Forelimb muscle (tissue), 1 donor: ENCODE measurements at places on chromosomes 1 and 21.

DNA sequence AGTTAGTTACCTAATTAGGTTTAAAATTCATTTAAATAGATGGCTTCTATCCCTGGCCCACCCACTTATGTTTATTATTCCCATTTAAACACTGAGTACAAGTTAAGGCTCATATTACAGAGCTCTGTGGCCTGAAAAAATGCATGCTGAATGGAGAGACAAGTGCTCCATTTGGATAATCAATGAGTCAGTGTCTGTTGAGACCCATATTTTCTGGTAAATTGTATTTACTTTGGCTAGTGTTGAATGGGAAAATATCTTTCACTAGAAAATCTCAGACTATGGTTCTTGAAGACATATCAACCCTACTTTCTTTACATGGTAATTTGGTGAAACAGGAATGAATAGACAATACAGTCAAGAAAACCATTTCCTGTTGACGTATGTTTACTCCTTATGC lies 356.0 kb downstream of the S1PR1 start:
- DNase-seq, result no peak

DNA sequence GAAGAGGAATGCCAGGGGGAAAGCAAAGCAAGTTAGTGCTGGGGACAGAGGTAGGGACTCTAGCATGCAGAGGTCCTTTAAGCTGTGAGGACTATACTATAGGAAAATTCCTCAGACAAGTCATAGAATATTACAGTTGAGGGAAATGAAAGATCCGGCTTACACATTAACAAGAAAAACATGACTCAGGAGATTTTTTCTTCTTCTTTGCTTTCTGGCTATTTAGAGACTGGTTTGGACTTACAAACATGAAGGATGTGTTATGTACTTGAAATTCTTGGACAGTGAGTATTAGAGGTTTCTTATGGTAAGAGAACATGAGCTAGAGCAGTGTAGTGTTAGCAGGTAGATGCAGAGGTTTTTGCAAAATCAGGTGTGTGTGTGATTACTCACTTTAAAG lies 24.9 kb downstream of the USP25 start:
- DNase-seq, result no peak

GRCh38 chr1:204819495-204819894 lies 51.2 kb upstream of the NFASC start:
- no peak for DNase-seq

- DNase-seq, result no peak
These were observed 53.8 kb upstream of the KCNA3 start for GRCh38 chr1:110728388-110729001.

DNA sequence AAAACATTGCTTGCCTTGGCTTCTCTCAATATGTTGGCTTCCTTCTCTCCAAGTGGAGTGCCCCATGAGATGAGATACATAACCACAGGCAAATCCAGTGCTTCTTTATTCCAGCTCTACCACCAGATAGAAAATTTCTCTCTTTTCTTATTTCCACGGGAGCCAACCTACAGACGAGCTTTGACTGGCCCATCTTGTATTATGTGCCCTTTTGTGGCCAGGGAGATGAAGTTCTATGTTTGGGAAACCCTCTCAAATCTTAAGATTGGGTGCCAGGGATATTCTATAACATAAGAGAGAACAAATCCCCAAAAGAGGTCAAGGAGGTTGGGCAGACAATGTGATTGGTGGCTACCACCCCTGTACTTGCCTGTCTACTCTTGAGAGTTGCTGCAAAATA lies 351.8 kb downstream of the ZNF326 start:
- DNase-seq, result no peak

GRCh38 chr1:106536741-106537140 lies 519.7 kb upstream of the PRMT6 start:
- no peak for DNase-seq

- no peak for DNase-seq
These were observed 6.0 kb downstream of the DOP1B start for GRCh38 chr21:36162631-36163030.

- no peak for DNase-seq
These were observed at the start of gene CDC42SE1 for GRCh38 chr1:151059109-151060006. CDC42SE1 (minus strand) TSS chr1:151059622; CDS start chr1:151055730, 3,892 bp downstream.

- no peak for DNase-seq
These were observed 427 bp downstream of the AKR7A2 start for GRCh38 chr1:19311503-19311930.

DNA sequence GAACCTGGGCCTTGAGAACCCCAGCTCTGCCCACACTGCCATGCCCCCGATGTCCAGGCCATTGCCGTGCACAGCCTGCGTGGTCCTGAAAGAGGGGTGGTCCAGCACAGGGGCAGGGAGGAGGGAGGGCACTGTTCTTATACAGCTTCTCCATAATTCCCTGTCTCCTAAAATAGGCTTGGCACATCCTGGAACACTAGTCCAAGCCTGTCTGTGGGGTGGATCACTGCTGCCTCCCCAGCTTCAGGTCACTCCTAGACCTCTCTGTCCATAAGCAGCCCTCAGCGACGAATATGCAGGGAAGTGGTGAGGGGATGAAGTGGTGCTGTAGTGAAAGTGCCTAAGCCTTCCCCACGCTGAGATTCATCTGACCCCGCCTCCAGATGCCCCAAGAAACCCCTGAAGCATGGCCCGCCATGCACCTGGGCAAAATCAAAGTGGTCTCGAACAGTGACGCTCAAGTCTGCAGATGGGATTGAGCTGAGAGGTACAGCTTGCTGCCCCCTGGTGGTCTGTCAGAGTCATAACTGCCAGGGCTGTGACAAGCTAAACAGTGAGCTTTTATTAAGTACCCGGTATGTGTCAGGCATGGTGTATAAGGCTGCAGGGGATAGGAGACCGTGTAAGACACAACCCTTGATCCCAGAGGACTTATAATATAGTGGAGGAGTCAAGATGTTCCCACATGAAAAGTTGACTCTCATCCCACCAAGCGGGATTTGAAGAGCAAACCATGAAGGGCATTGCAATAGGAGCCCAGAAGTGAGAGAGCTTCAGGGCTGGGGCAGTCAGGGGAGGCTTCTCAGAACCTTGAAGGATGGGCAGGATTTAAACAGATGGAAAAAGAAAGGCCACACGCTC lies 66.6 kb downstream of the FAM163A start:
- DNase-seq, result peak; percentile 49

DNA sequence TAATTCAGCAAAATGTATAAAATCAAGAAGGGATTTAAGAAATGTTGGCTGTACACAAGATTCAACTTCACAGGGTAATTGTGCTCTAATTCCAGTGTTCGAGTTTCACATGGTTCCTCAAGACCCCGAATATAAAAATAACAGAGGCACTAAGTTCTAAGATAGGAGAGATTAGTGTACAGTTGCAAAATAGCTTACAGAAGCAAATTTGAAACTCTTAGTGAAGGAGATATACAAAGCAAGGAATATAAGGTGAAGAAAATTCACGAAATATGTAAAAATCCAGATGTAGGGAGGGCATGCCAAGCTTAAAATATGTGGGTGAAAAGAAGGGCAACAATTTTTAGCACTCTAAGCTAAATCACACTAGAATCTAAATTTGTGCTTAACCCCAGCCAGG lies 29.4 kb downstream of the TOR1AIP2 start:
- DNase-seq, result no peak

DNA sequence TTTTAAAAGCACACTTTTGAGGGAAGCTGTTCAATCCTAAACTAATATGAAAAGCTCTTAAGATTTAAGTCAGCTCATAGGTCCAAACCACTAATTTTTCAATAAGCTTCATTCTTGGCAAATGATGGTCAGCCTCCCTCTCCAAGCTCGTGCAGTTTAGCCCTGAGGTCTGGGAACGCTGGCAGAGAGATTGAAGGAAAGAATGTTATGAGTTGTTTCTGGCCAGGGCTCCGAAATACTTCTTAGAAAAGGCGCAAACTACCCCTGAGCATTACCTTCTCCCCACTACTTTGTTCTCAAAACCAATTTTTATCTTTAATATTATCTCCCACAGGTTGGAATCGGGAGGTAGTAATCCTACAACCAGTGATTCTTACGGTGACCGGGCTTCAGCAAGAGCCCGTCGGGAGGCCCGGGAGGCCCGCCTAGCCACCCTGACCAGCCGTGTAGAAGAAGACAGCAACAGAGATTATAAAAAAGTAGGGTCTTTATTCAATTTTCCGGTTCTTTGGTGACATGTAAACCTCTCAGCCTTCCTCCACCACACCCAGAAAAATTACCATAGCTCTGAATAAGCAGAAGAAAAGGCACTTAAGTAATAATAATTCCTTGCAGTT lies 147.7 kb downstream of the SYT2 start:
- DNase-seq, result no peak

DNA sequence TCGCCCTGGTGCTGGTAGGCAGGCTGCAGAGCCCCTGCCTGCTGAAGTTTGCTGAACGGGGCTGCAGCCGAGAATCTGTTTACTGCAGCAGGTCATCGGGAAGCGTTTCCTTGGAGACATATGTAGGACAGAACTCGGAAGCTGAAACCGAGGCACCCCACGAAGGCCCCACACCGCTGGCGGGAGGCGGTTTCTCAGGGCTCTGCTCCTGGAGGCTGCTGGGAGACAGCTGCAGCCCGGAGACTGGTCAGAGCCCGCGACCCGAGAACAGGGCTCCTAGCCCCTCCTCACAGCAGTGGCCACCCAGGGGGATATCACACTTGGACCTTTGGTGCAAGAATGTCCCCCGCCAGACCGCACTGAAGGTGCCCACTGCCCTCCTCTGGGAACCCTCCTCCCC lies 12.7 kb upstream of the PLCH2 start:
- DNase-seq, result no peak

GRCh38 chr1:158008630-158009029 lies 15.2 kb downstream of the KIRREL1 start:
- no peak for DNase-seq

- DNase-seq, result no peak
These were observed 76.8 kb upstream of the ZNF678 start for GRCh38 chr1:227486559-227486958.

- no peak for DNase-seq
These were observed 19.5 kb downstream of the LSS start for GRCh38 chr21:46208761-46209721.

GRCh38 chr21:46060596-46061061 lies 37.3 kb upstream of the COL6A2 start:
- no peak for DNase-seq

- no peak for DNase-seq
These were observed 13.6 kb downstream of the GBP1 start for GRCh38 chr1:89051300-89051954.

GRCh38 chr1:220137019-220137786 lies 43.3 kb downstream of the IARS2 start:
- peak; percentile 24 for DNase-seq

GRCh38 chr1:23424293-23425192 lies at the start of gene TCEA3:
TCEA3 (minus strand) TSS chr1:23424748; CDS start chr1:23424633, 115 bp downstream.
- no peak for DNase-seq

- no peak for DNase-seq
These were observed 138.5 kb downstream of the ZZZ3 start for GRCh38 chr1:77543822-77544448.

DNA sequence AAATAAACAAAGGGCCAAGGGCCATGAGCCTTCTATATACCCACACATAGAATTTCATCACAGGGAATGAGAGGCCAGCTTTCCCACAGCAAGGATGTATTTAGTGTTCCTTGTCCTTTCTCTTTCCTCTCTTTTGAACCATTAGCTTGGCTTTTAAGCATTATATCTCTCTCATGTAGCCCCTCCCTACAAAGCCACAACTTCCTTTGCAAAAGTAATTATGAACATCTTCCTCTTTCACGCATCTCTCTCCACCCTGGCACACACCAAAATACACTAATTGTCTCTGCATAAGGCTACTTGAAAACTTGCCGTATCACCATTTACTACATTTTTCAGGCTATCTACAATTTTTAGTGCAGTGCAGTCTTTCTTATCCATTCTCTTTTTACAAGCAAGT lies 1.9 kb upstream of the AK5 start:
- no peak for DNase-seq

DNA sequence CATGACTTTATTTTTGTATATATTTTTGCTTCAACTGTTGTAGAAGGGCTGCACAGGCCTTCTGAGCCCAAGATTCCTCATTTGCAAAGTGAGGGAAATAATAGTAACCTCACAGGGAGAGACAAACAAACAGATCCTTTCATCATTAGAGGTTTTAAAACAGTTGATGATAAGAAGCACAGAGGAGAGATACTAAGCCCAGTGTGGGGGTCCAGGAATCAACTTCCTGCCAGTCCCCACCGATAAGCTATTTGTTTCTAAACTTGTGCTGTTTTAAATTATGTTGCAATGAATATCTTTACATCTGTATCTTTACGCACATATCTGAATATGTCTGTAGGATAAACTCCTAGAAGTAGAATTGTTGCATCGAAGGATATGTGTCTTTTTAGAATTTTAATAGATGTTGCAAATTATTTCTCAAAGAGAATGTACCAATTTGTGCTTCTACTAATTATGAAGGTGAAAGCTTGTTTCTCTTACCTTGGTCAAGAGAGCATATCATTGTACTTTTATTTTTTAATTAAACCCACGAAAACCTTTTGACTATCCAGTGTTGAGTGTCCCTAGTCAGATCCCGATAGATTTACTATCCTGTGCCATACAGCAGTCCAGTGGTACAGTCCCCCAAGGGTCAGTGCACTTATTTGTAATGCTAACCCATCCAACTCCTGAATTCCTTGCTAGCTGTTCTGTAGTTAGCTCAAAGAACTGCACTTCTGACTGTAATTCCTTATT lies 10.8 kb downstream of the FCRLB start:
- DNase-seq, result no peak

- DNase-seq, result no peak
These were observed 79.3 kb upstream of the C1orf87 start for GRCh38 chr1:60152891-60153290.

DNA sequence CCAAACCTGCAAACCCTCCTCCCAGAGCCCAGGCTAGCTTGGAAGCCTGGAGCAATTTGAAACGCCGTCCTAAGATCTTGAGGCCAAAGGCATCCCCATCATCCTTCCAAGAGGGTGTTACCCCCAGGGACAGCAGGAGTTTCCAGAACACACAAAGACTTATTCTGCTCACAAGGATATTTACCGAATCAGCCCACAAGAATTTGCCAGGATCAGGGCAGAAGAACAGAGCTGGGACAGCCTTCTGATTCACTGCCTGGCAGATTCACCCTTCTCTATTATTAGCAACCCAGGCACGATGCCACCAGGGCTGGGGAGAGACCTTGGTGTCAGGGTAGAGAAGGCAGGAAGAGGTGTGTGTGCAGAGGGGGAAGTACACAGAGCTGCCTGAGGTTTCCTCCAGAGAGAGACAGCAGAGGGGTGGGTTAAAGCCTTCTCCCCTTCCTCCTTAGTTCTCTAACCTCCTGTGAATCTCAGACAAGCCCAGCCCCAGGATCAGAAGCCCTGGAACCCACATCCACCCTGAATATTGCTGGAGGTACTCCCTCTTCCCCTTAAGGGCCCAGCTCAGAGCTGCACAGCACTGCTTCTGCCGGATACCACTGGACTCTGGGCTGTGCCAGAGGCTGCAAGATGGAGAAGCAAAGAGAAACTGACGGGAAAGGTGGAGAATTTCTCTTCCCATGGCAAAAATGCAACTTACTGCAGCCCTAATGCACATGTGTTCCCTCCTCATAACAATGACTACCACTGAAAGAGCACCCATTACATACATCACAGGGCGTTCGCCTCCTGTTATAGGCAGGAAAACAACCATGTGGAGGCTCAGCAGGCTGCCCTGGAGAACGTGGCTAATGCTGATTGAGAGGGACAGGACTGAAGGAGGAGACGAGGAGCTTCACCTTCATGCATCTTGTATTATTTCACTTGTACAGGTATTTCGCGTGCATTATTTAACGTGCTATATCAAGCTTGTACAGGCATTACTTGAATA lies 61.8 kb downstream of the ITPKB start:
- DNase-seq, result no peak

GRCh38 chr1:196088541-196088940 lies 519.7 kb downstream of the KCNT2 start:
- DNase-seq, result no peak

- no peak for DNase-seq
These were observed 48.9 kb downstream of the GORAB start for GRCh38 chr1:170580636-170581440.
